ENCODE measurements at places on chromosomes 11 and 22.

DNA sequence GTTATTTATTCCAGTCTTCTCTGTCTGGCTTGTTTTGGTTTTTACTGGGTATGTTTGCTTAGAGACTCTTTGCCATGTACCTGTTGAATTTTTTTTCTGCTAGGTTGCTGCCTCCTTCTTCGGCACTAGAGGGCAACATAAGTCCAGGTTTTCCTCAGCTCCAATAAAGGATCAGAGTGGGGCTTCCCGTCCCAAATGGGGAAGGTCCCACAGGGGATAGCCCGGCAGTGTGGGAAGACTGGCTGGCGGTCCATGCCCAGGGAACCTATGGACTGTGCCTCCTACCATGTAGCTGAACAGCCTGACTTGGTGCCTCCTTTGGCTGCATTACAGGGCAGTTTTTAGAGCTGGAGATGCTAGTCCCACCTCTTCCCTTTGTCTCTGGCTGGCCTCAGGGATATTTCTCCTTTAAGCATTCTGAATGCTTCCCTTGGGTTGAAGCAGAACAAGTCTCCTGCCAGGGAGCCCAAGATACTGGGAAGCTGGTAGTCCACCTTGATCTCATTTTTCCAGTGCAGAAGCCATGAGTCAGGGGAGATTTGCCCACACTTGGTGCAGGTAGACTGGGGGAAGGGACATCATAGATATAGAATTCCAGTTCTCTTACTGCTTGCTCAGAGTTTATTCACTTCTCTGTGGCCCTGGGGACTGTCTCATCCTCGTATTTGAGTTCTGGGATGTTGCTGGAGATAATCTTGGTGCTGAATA is 60.2 kb downstream of the BRD1 start:
- no peak for DNase-seq

GRCh38 chr11:69521457-69521856 is 40.0 kb downstream of the LINC01488 start:
- no peak for DNase-seq

GRCh38 chr22:19679522-19680101 is 34.7 kb upstream of the SEPTIN5 start:
- DNase-seq = no peak

GRCh38 chr11:70901951-70902521 is 350.3 kb downstream of the SHANK2 start:
- no peak for DNase-seq

GRCh38 chr11:19345848-19346681 is 105.3 kb upstream of the E2F8 start:
- no peak for DNase-seq

DNA sequence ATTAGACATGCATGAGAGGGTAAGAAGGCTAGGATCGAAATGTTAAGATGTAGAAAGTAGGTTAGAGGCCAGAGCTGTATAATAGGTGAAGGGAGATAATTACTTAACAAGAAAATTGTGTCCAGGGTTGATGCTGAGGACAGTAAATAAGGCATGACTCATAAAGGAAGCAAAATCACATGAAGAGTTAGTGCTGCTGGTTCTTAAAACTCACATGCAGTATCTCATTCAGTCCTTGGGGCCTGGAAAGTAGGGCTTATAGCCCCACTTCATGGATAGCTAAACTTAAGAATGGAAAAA is 130.2 kb downstream of the NCAM1 start:
- no peak for DNase-seq

- DNase-seq = no peak
Observed at GRCh38 chr11:64848826-64849597, 4.6 kb upstream of the CDC42BPG start.

GRCh38 chr22:28024422-28024888 is 105.4 kb upstream of the PITPNB start:
- peak; percentile 34 for DNase-seq

GRCh38 chr11:27907530-27907929 is 200.4 kb downstream of the KIF18A start:
- DNase-seq = no peak

- DNase-seq = no peak
Observed at GRCh38 chr11:86142170-86142569, 73.3 kb upstream of the PICALM start.

GRCh38 chr11:20162824-20163782 is 2.8 kb upstream of the DBX1 start:
- DNase-seq = peak; percentile 32

All from muscle of back (tissue), 13 donors.